LoVo (cell line): ENCODE measurements at places on chromosomes 12 and 14.

DNA sequence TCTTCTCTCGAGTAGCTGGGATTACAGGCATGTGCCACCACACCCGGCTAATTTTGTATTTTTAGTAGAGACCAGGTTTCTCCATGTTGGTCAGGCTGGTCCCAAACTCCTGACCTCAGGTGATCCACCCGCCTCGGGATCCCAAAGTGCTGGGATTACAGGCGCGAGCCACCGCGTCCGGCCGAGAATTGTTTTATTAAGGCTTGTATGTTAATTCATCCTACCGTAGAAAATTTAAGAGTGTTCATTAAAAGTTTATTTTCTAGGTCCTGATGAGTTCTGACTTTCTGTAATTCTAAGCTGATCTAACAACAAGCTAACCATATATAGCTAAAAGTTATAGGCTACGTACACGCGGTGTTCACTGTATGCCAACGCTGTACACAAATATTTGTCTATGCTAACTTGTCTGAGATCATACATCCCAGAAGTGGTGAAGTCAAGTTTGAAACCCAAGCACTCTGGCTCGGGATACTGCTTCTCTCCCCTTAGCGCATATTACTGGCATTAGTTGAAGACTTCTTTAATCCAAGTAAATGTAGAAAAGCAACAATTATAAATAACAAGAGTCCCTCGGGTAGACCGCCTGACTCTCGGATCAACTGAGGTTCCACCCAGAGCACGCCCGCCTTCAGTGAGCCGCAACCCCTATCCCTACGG, 570 bp upstream of the MRPS35 start:
- DNase-seq, result peak; percentile 66

DNA sequence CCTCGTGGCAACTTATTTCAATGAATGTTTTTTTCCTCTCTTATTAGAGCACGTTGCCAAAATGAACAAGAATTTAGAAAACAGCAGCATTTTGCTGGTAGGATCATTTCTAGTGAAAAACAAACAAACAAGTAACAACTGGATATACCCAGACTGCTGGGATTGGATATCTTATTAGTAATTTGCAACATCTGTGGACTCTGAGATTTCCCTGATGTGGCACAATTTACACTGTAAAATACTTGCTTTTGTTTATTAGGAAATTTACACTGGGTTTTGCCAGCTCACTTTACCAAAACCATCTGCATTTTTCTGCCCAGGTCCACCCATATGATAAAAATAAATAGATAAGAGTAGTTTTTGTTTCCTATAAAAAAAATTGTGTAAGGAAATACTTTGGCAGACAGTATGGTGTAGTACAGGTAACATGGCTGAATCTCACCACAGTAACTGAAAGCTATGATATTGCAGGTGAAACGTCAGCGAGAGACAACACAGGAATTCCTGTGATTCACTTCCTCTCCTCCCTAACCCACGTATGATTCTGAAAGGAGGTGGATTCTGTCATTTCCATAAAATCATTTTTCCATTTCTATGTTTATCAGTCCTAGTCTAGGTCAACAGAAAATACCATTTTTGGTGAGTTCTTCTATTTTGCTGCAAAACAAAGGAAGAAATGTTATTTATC, 176.2 kb upstream of the NOVA1 start:
- no peak for DNase-seq

DNA sequence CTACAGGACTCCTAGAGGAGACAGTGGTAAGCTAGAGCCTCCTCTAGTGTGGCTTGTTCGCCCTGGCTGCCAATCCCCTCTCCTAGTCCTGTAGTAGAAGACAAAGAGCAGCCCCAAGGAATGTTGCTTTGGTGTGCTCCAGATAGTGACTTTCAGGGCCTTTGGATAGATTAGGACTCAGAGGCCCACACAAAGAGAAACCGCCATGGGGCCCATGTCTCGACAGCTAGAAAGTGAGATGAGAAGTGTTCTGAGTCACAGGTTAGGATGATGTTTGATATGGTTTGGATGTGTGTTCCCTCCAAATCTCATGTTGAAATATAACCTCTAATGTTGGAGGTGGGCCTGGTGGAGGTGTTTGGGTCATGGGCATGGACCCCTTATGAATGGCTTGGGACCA, 51.8 kb upstream of the JDP2 start:
- DNase-seq, result no peak

DNA sequence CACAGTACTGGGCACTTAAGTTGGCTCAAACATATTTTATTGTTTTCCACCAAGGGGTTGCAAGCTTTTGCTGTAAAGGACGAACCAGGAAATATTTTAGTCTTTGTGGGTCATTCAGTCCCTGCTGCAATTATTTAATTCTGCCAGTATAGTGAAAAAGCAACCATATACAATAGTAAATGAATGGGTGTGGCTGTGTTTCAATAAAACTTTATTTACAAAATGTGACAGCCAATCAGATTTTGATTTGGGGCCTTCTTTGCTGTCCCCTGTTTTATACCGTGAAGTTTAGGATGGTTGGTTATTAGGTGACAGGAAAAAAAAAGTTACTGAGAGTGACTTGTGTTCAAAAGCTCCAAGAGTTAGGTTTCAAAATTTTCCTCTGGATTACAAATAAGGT, 956.4 kb downstream of the AACS start:
- DNase-seq, result no peak

DNA sequence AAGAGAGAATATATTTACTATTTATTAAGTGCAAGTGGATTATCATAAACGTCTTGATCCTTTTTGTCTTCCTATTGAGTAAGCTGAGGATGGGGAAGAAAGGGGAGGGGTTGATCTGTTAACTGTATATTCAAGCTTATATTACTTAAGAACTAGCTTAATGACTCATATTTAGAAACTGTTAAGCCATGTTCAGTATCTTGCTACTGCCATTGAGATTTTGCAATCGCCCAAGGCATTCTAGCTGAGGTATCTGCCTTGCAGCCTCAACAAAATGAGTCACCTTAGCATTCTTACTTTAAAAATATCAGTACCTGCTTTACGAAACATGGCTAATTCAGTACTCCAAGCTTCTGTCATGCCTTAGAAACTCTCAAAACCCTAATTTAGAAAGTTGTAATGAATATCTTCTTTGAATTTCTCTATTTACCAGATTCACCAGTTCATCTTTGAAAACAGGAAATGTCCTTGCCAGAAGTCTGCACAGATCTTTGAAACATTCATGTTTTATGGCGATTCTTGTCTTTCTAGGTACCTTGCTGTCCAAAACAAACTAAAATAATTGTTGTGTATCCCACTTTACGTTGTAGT, 76.1 kb downstream of the ALG10B start:
- no peak for DNase-seq

DNA sequence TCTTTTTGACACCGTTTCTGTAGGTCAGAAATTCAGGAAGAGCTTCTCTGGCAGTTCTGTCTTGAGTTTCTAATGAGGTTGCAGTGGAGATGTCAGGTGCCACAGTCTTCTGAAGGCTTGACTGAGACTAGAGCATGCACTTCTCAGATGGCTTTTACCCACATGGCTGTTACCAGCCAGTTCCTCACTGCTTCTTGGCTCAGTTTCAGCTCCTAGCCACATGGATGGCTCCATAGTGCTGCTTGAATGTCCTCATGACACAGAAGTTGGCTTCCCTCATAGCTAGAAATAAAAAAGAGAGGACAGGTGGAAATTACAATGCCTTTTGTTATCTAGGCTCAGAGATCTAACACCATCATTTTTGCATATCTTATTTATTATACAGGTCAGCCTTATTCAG, 38.1 kb upstream of the SLC2A13 start:
- DNase-seq, result no peak

DNA sequence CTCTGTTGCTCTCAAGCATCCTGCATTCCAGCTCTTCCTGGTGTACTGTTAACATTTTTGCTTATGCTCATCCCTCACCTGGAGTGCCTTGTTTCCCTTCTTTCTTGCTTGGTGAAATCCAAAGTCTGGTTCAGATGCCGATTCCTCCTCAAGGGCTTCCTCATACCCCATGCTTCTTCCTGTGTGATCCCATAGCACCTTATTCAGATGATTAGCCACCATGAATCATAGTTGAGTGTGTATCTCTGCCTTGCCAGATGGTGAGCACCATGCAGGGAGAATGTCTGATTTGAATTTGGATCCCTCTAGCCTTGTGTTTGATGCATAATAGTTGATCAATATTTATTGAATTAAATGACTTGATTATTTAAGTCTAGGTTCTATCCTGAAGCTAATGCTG, 39.4 kb upstream of the ANO4 start:
- no peak for DNase-seq

GRCh38 chr12:55715169-55715764, 579 bp upstream of the BLOC1S1 start:
- no peak for DNase-seq

- no peak for DNase-seq
Measured at GRCh38 chr14:52352061-52352491, 38.0 kb downstream of the PTGER2 start.

DNA sequence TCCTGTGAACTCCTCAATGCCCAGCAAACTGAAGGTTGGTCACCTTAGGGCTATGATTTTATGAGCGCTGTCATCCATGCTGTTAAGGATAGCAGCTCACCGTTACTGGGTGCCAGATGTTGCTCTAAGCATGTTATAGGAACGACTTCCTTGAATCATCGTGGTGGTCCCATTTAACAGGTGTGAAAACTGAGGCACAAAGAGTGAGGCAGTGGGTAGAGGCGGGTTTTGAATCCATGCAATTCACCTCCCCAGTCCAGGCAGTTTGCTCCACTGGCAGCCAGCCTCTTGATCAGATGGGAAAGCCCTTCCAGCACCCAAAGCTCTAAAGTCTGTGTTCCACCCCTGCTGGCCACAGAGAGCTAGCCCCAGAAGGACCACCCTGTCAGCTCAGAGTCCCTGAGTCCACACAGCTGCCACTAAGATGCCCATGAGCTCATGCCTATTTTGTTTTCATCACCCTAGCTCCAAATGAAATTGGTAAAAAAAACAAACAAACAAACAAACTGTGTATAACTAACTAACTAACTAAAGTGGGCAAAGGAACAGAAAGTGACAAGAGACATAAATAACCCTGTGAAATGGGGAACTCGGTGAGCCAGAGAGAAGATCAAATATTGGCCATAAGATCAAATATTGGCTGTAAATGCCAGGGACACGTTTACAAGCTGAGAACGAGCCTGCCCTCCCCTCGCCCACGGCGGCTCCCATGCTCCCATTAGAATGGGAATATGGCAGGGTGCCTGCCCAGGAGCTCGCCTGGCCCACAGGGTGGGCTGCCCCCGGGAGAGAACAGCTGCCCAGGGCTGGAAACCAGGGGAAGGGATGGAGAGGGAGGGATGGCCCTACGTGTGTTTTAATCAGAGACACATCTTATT, 72.3 kb upstream of the RFLNA start:
- DNase-seq, result no peak

- no peak for DNase-seq
Measured at GRCh38 chr12:106181401-106182114, 42.8 kb upstream of the NUAK1 start.

DNA sequence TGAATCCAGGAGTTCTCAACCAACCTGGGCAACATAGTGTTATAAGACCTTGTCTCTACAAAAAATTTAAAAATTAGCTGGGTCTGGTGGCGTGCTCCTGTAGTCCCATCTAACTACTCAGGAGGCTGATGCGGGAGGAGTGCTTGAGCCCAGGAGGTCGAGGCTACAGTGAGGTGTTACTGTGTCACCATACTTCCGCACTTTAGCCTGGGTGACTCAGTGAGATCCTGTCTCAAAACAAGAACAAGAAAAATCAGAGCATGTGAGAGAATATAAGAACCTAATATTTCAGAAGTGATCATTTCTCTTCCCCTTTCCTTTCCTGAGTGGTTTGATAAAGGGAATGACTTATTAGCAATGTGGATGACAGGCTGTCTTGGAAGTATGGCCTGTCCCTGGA, 9.5 kb downstream of the TRAF3 start:
- DNase-seq, result no peak

GRCh38 chr12:5498076-5498475, 66.2 kb downstream of the NTF3 start:
- no peak for DNase-seq

DNA sequence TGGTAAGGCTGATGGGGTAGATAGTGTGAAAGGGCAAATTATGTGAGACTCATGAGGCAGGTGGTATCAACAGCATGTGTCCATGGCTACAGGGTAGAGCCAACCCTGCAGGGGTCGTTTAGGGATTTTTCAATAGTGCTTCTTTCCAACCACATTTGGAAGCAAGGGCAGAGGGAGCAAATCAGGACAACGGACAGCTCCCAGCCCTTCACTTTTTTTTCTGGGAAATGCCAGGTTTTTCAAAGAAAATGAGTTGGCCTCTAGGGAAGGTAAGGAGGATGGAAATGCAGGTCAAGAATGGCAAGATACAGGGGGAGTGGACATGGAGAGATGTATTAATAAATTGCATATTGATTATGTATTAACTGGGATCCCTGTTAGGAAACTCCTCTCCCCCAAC, 4.9 kb upstream of the CMA1 start:
- no peak for DNase-seq

DNA sequence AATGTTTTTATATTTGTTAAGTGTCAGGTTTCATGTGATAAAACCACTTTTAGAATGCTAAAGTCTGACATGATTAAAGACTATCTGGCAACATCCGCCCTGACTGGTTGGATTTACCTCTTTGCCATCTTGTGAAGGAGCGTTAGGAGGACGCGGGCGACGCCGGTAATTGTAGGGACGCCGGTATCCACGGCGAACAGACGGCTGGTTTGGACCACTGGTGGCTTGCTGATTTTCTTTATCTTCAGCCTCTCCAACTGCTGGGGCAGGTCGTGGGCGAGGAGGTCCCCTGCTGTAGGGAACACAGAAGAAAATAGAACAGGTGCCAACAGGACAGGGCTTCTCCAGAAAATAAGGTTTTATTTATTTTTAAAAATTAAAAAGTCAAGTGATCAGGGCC, 21.3 kb downstream of the YBX3 start:
- no peak for DNase-seq

GRCh38 chr14:28152453-28153044, 614.0 kb upstream of the FOXG1 start:
- DNase-seq, result no peak

GRCh38 chr14:29734732-29735131, 192.9 kb downstream of the PRKD1 start:
- no peak for DNase-seq

- no peak for DNase-seq
Measured at GRCh38 chr12:9037431-9037830, 48.1 kb downstream of the KLRG1 start.

GRCh38 chr14:96989306-96989705, 192.1 kb downstream of the VRK1 start:
- DNase-seq, result no peak

GRCh38 chr12:2494486-2495192, 300.1 kb upstream of the FKBP4 start:
- DNase-seq, result no peak

GRCh38 chr12:124322271-124322998, 27.5 kb downstream of the RFLNA start:
- DNase-seq, result no peak

- DNase-seq, result no peak
Measured at GRCh38 chr14:103748534-103748857, 32.9 kb downstream of the ZFYVE21 start.

GRCh38 chr14:70788898-70789297, 20.4 kb downstream of the MAP3K9 start:
- no peak for DNase-seq

GRCh38 chr12:121792607-121793439, 665 bp downstream of the RHOF start:
- no peak for DNase-seq

- DNase-seq, result peak; percentile 99
Measured at GRCh38 chr14:73851567-73852382, at the start of gene PTGR2. Gene PTGR2, plus strand, starts transcription at chr14:73851831. Its CDS starts 7,032 bp downstream, at chr14:73858863.

- DNase-seq, result no peak
Measured at GRCh38 chr14:73143003-73143402, 6.7 kb downstream of the PSEN1 start.
